ENCODE measurements at places on chromosomes 5 and 9. TPM values are rescaled to one million over a fixed set of nuclear protein-coding genes. Genes with fewer than 3 reads are reported as not detected.

DNA sequence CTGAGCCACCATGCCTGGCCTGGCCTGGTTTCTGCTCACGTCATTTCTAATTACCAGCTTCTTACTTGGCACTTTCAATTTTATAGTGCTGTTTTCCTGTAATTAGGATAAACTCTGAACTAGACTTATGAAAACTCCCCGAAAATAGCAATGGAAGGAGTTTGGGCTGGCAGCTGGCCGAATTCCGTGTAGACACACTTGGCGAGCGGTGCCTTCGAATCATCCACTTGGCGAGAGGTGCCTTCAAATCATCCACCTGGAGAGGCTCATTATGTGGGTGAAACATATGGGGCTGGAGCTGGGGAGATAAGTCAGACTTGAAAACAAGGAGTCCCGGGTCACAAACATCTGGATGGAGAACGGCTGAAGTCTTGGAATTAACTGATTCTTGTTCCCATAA, 203.7 kb downstream of the ROR2 start:
- H3K4me3 ChIP-seq: no peak overlapping the region
- H3K36me3 ChIP-seq: peaks cover 1% of the 10 kb centered on the region
- H3K27ac ChIP-seq: no peak overlapping the region
- DNase-seq: no peak
- peaks cover 10% of the 10 kb centered on the region for H3K4me1 ChIP-seq
- no peaks in the 10 kb centered on the region for H3K27me3 ChIP-seq

DNA sequence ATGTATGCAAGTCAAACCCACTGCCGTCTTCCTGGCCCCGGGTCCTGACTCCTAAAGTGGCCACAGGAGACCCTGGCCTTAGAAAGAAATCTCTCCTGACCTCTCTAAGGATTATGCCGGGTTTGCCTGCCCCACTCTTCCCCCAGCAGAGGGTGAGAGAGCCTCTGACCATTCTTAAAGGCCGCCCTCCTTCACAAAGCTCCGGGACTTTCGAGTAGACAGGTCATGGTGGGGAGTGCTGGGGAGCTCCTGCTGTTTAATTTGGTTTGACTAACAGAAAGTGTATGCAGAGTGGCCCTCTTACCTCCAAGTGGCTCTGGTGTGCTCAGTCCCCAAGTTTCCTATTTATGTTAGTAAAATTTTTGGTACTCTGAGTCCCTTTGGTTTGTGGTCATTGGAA, 111.8 kb downstream of the LRRC70 start:
- H3K27ac ChIP-seq: no peak overlapping the region
- H3K4me1 ChIP-seq: no peaks in the 10 kb centered on the region
- no peak overlapping the region for H3K4me3 ChIP-seq
- DNase-seq: no peak
- no peaks in the 10 kb centered on the region for H3K27me3 ChIP-seq

DNA sequence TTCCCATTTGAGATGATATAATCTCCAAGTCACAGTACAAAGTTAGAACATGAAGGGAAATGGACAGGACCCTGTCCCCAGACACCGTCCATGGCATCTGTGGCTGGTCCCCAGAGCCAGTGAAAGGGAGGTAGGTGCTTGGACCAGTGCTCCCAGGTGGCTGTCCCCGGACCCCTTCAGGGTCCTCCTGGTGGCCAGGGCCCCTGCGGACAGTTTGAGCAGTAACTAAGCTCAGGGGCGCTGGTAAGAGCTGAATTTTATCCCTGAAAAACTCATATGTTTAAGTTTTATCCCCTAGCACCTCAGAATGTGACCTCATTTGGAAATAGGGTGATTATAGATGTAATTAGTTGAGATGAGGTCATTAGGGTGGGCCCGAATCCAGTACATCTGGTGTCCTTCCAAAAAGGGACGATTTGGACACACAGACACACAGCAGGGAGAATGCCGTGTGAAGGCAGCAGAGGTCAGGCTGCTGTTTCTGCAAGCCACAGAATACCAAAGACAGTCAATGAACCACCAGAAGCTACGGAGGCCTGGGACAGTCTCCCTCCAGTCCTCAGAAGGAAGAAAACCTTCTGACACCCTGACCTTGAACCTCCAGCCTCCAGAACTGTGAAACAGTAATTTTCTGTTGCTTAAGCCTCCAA, 185.0 kb downstream of the ATPSCKMT start:
- H3K4me1 ChIP-seq: no peaks in the 10 kb centered on the region
- no peak for DNase-seq
- peaks cover 64% of the 10 kb centered on the region for H3K27me3 ChIP-seq
- H3K36me3 ChIP-seq: no peaks in the 10 kb centered on the region
- H3K4me3 ChIP-seq: no peak overlapping the region
- H3K27ac ChIP-seq: no peak overlapping the region

DNA sequence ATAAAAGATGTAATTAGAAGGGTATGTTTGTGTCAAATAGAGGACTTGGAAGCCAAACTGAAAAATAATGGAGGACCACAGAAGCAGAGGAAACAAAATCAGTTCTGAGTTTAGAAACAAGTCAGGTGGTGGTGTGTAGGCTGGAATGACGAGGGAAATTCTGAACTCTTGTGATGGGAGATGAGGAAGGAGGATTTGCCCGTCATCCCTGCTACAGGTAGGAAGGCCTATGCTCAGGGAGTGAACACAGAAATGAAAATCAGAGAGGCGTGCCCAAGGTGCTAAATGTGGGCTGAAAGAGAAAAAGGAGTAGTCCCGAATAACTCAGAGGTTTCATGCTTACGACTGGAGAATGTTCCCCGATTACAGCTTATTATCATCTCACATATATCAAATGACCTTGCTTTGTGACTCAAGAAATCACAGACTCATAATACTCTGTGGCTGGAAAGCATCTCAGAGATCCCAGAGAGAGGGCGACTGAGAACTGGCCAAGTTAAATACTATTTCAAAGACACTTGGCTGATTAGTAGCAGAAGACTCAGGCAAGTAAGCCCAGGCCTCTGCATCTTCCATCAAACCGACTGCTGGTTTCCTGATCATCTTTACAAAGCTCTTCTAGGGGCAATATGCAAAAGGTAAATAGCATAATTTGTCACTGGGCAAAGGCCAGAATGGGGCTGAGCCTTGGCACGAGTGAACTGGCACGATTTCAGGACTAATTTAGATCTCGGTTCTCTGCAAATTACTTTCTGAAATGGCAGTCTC, 126.0 kb downstream of the SUSD1 start:
- peaks cover 29% of the 10 kb centered on the region for H3K36me3 ChIP-seq
- H3K4me1 ChIP-seq: no peaks in the 10 kb centered on the region
- no peaks in the 10 kb centered on the region for H3K27me3 ChIP-seq
- no peak overlapping the region for H3K27ac ChIP-seq

DNA sequence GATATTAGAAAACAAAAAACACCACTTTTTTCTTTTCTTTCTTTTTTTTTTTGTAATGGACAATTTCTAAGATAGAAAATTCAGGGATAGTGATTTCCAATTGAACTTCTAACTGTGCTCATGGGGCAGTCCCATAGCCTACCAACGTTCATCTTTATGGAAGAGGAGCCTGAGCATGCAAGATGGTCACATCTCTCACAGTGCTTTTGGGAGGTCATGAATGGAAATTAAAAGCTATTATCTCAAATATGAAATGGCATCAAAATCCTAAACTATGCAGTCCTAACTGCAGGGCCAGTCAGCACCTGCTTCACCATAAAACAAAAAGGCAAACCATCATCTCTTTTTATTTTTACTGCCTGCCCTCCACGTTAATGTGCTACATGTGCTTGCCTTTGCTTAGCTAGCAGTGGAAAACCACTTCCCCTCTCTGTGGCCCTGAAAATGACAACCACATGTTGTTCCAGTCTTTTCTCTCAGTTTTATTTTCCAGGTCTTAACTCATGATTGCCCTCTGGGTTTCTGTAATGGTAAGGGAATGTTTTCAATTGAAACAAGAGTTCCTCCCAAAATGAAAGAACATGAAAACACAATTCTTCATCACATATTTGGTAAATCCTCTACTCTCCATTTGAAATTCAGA, 16.7 kb downstream of the IFNB1 start:
- peaks cover 2% of the 10 kb centered on the region for H3K4me1 ChIP-seq
- H3K27me3 ChIP-seq: no peaks in the 10 kb centered on the region
- no peak for DNase-seq
- no peaks in the 10 kb centered on the region for H3K36me3 ChIP-seq
- no peak overlapping the region for H3K27ac ChIP-seq

DNA sequence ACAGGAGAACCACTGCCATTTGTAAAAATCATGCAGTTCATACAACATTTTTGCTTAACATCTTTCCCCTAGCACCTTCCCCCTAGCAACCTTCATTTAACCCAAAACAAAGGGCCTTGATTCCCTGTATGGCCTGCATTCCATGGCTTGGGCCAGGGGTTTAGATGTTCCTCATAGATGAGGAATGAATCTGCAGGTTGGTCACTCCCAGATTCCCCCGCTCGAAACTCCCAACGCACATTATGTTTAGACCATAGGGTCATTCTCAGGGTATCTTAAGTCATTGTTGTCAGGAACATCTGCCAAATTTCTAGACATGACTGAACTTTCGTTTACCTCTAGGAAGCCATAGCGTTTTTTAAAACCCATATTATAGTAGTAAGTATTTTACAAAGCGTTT, 282.2 kb upstream of the VLDLR start:
- H3K27me3 ChIP-seq: no peaks in the 10 kb centered on the region
- no peak for DNase-seq
- H3K27ac ChIP-seq: no peak overlapping the region
- H3K4me1 ChIP-seq: peaks cover 22% of the 10 kb centered on the region
- H3K4me3 ChIP-seq: no peak overlapping the region

- H3K4me1 ChIP-seq: peaks cover 1% of the 10 kb centered on the region
- H3K27me3 ChIP-seq: no peaks in the 10 kb centered on the region
Observed at GRCh38 chr5:58012102-58012501, 447.8 kb downstream of the PLK2 start.

GRCh38 chr5:57219386-57219785, 45.5 kb downstream of the GPBP1 start:
- H3K27me3 ChIP-seq: no peaks in the 10 kb centered on the region
- peaks cover 10% of the 10 kb centered on the region for H3K4me1 ChIP-seq
- no peak for DNase-seq
- H3K36me3 ChIP-seq: peaks cover 20% of the 10 kb centered on the region

- no peaks in the 10 kb centered on the region for H3K4me1 ChIP-seq
- no peak for DNase-seq
- no peaks in the 10 kb centered on the region for H3K27me3 ChIP-seq
- H3K36me3 ChIP-seq: peaks cover 25% of the 10 kb centered on the region
- no peak overlapping the region for H3K27ac ChIP-seq
Observed at GRCh38 chr5:113082547-113082905, 105.9 kb downstream of the DCP2 start.

- H3K4me1 ChIP-seq: peaks cover 3% of the 10 kb centered on the region
- no peak overlapping the region for H3K4me3 ChIP-seq
- H3K27me3 ChIP-seq: no peaks in the 10 kb centered on the region
- H3K27ac ChIP-seq: no peak overlapping the region
- no peak for DNase-seq
- no peaks in the 10 kb centered on the region for H3K36me3 ChIP-seq
Observed at GRCh38 chr5:145661737-145662485, 173.2 kb downstream of the PRELID2 start.

- H3K4me3 ChIP-seq: no peak overlapping the region
- H3K36me3 ChIP-seq: peaks cover 1% of the 10 kb centered on the region
- no peaks in the 10 kb centered on the region for H3K27me3 ChIP-seq
- H3K27ac ChIP-seq: no peak overlapping the region
- H3K4me1 ChIP-seq: peaks cover 6% of the 10 kb centered on the region
Observed at GRCh38 chr9:130794923-130795495, 40.0 kb upstream of the ABL1 start.

DNA sequence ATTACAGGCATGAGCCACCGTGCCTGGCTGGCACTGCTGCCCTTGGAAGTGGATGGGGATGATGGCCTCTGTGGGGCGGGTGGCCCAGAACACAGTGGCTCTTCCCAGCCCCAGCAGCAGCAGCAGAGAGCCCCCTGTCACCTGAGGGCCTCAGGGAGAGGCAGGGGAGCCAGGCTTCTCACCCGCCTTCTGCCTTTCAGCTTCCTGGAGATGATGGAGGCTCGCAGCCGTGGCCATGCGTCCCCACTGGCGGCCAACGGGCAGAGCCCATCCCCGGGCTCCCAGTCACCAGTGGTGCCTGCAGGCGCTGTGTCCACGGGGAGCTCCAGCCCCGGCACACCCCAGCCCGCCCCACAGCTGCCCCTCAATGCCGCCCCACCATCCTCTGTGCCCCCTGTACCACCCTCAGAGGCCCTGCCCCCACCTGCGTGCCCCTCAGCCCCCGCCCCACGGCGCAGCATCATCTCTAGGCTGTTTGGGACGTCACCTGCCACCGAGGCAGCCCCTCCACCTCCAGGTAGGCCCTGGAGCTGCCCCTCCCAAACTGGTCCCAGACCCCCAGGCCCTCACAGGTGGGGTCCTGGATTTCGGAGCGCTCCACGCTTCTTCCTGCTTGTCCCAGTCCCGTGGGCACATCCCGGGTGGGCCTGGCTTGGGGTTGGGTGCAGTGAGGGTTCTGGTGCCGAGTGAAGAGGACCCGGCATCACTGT, 5.0 kb upstream of the AJM1 start:
- peaks cover 11% of the 10 kb centered on the region for H3K4me1 ChIP-seq
- H3K27me3 ChIP-seq: no peaks in the 10 kb centered on the region
- H3K36me3 ChIP-seq: peaks cover 6% of the 10 kb centered on the region
- no peak overlapping the region for H3K27ac ChIP-seq
- no peak for DNase-seq

DNA sequence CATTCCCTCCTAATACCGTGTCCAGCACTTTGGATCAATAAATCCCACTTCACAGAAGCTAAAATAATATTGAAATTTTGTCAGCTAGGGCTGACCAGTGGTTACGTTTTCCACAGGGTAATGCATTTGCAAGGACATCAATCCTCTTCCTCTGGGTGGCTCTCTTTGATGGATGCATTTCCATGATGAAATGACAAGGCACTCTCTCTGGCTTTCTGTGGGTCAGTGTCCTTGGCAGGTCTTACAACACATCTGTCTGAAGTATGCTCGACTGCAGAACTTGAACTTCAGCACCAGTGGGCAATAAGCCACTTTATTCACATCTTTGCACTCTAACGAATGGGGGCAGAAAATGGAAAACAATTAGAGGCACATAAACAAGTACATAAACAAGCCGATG, 330.1 kb downstream of the ADAMTS6 start:
- no peaks in the 10 kb centered on the region for H3K27me3 ChIP-seq
- H3K36me3 ChIP-seq: peaks cover 1% of the 10 kb centered on the region
- H3K27ac ChIP-seq: no peak overlapping the region
- no peaks in the 10 kb centered on the region for H3K4me1 ChIP-seq
- DNase-seq: no peak
- no peak overlapping the region for H3K4me3 ChIP-seq

- DNase-seq: no peak
- no peak overlapping the region for H3K27ac ChIP-seq
- no peaks in the 10 kb centered on the region for H3K27me3 ChIP-seq
- no peaks in the 10 kb centered on the region for H3K36me3 ChIP-seq
Observed at GRCh38 chr5:74870299-74871067, 4.3 kb upstream of the FAM169A start.

The PAEP gene
- total RNA-seq: not detected

The LCN15 gene
- total RNA-seq: not detected

The SPARC gene
- total RNA-seq: 55.2 TPM

The PDE6A gene
- not detected for total RNA-seq

The C9 gene
- not detected for total RNA-seq

The IFNK gene
- total RNA-seq: not detected

The RASGRF2 gene
- 0.62 TPM for total RNA-seq

The GABBR2 gene
- total RNA-seq: 0.49 TPM

Measured in progenitor cell of endocrine pancreas (in vitro differentiated cells).